Stimulated activated CD4-positive, alpha-beta T cell treated with anti-CD3 and anti-CD28 coated beads, TNF-alpha, amount 100 ng/mL, for 4 hours (primary cell): ENCODE measurements at places on chromosomes 5 and 9.

- no peak for DNase-seq
Measured at GRCh38 chr9:120882935-120883607, 6.1 kb upstream of the PHF19 start.

DNA sequence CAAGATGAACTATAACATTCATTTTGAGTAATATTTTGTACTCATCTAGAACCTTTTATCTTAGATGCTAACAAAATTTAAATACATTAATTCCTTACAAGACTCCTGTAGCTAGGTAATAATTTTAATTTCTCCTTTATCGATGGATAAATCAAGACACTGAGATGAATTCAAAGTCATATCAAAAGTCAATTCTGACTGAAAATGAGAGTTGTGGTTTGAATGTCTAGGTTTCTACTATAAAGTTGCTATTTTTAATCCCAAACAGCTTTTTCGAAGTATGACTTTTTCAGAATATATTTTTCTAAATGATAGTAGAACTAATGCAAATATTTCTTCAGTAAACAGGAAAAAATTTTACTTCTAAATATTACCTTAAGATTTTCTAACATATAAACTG, 491.7 kb upstream of the FAM174A start:
- no peak for DNase-seq

DNA sequence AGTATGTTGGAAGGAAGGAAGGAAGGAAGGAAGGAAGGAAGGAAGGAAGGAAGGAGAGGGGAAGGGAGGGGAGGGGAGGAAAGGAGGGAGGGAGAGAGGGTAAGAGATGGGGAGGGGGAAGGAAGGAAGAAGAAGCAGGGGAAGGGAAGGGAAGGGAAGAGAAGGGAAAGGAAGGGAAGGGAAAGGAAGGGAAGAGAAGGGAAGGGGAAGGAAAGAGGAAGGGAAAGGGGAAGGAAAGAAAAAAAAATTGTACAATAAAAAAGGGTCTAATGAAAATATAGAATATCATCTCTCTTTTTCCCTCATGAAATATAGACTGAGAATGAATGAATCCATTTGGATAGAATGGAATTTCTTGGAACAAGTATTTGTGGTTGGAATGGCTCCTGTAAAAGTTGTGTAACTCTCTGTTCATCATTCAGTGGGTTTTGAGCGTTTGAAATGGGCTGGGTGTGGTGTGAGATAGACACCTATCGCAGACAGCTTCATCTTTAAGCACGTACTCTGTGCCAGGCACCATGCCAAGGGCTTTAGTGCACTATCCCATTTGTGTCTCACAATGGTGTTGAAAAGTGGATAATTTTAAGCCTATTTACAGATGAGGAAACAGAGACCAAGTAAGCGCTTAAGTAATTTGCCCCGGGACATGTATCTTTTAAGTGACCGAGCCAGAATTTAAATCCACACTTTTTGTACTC, 11.6 kb upstream of the PAPPA start:
- no peak for DNase-seq

- no peak for DNase-seq
Measured at GRCh38 chr9:95230046-95230445, 87.5 kb downstream of the FANCC start.

DNA sequence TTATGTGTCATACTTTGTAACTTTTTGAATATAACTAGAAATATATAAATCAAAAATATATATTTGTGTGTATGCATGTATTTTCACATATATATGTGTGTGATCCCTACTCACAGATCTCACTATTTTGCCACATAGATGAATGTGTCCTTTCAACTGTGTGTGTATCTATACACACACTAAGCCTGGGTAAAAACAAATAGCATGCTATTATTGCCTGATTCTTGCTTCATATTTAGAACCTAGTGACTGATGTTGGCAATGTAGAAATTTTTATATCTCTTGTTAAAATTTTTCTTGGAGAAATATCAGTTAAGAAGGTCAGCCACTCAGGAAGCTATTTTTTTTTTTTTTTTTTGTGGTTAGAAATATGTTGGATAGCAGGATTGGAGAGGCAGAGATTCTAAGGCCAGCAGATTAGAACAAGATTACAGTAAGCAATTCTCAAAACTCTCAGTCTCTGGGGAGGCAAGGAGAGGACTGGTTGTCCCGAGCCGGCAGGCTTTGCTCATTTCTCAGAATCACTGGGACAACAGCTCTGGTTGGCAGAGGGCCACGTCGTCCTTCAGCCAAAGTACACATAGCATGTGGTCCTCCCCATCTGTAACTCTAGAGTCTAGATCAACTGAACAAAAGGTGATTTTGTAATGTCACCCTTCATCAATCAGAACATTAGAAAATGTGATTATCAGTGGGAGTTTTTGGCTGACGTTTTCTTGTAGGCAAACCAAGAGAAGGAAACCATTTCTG, 19.7 kb downstream of the C6 start:
- no peak for DNase-seq

DNA sequence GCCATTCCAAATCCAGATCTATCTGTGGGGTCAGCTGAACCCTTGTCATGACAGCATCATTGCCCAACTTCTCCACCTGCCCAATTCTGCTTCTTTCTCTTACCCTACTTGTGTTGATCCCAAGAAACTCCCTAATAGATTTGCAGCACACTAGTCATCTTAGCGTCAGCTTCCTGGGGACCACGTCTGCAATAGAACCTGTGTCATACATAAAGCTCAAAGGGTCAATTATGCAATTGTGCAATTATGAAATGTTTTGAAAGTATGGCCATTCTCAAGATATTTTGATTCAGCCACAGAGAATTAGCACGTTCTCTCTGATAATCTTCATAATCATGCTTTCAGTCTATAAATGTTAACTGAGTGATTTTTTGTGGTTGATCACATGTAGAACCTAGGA, 87.4 kb upstream of the PAPPA start:
- DNase-seq: no peak

DNA sequence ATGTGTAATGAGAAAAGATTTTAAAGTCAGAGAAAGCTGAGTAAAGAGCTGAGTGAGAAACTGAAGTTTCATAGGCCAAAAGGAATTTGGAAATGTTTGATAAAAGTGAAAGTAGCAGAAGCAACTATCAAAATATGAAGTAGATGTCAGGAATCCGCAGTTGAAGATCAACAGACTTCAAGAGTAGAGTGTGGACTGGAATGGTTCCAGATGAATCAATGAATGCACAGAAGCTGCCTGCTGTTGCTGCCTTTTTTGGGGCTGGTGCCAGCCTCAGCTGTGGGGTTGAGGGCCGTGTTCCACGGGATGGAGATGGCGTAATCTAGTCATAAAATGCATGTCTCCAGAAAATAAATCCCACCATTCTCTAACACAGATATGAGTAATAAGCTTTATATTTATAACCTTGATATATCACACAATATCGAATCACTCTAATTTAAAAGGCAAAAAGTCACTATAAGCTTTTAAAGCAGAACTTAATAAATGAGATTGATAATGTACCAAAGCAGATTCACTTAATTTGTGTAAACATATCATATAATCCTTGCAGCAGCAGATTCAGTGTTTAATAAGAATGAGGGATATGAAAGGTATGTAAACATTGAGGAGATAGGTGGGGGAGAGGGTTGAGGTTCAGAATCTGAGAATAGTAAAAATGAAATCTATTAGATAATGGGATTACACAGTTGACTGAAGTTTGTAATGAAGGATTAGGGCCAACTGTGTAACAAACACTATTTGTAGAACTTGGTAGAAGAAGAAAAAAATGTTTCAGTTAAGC, 652.3 kb upstream of the FTMT start:
- no peak for DNase-seq

DNA sequence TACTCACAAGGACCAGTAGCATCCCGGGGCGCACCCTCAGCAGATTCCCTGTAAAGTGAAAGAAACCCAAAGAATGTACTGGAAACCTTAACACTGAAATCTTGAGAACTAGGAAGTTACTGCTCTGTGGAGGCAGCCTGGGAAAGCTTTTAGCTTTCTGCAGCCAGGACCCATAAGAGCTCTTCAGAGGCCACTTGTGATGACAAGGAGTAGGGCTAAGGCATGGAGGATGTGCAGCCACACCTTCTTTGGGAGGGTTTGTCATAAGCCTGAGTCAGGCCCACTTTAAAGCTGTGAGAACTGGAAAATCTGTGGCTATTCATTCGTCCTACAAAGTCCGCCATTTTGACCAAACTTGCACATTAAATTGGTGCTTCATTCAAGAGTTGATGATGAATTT, 291.1 kb upstream of the TLE4 start:
- no peak for DNase-seq

GRCh38 chr5:172911628-172911880, 47.7 kb upstream of the RPL26L1 start:
- no peak for DNase-seq

DNA sequence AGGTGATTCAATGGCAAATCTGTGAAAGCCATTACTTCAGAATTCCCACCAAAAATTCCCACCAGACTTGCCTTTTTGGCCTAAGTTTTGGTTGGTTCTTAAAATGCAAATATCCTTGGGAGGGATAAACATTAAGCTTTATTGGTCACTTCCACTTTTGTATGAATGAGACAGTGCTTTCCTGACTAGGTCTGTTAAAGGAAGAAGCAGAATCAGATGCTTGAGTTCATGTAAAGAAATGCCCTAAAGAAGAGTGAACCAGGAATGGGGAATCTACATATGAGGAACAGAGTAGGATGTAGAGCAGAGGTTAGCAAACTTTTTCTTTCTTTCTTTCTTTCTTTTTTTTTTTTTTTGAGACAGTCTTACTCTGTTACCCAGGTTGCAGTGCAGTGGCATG, 129.3 kb downstream of the GCNT1 start:
- no peak for DNase-seq

DNA sequence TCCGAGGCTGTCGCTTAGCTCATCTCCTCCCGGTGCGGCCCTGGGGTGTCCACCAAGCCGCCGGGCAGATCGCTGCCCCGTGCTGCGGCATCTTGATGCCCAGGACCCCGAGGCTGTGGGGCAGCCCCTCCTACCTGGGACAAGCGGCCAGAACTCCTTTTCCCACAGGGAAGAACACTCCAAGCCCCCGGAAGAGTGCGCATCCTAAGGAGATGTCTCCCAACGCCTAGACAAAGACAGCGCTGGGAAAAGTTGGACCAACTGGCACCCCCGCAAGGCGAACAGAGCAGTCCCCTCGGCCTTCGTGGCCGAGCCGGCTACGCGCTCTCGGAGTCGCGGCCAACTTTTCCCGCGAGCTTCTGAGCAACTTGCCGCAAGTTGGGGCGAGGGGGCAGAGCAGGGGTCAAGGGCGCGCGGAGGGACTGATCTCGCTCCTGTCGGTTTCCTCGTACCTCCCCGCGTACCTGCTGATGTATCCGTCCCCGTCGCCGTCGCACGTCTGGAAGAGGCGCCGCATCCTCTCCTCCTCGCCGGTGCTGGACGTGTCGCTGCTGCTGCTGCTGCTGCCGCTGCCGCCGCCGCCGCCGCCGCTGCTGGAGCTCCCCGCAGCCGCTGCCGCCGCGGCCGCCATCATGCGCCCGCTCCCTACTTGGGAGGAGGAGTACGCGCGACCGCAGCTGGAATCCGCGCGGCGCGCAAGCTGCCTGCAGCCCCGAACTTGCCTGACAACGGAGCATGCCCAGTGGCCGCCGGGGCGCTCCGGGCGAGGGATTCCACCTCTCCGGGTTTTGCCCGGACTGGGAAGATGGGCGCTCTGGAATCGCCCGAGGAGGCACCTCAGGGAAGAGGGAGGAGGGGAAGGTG, at the start of gene MCC:
MCC (minus strand) TSS at position 673 of the 864 bp plus-strand sequence.
- DNase-seq: no peak

DNA sequence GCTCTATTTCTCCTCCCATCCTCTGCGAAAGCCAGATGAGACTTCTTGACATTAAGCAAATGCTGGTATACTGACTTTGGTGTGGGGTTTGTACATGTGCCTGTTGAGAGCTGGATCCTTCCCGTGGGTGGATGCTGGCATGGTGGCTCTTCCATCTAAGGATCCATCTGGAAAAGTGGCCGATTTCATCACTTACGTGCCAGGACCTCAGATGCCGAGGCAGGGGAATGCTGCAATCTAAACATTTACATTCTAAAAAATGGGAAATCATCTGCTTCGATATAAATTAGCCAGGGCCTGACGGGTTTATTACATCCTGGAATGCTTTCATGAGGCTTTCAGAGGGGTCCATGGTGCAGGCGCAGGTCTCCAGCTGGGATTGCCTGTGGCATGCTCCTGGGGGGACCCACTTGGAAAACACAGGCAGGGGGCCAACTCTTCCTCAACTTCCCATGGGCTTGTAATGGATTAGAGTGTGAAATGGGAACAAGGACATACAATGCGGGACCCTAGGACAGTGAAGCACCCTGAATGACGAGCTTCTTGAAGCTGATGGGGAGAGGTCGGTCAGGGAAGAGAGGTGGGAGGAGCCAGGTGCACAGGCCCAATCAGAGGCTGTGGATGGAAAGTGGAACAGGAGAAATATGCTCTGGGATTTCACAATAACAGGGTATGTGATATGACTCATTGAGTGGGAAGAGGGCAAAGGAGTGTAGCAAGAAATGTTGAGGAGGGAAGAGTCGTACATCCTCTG, 105.5 kb upstream of the PITX1 start:
- DNase-seq: no peak

- DNase-seq: no peak
Measured at GRCh38 chr5:116872986-116873385, 298.4 kb upstream of the SEMA6A start.

DNA sequence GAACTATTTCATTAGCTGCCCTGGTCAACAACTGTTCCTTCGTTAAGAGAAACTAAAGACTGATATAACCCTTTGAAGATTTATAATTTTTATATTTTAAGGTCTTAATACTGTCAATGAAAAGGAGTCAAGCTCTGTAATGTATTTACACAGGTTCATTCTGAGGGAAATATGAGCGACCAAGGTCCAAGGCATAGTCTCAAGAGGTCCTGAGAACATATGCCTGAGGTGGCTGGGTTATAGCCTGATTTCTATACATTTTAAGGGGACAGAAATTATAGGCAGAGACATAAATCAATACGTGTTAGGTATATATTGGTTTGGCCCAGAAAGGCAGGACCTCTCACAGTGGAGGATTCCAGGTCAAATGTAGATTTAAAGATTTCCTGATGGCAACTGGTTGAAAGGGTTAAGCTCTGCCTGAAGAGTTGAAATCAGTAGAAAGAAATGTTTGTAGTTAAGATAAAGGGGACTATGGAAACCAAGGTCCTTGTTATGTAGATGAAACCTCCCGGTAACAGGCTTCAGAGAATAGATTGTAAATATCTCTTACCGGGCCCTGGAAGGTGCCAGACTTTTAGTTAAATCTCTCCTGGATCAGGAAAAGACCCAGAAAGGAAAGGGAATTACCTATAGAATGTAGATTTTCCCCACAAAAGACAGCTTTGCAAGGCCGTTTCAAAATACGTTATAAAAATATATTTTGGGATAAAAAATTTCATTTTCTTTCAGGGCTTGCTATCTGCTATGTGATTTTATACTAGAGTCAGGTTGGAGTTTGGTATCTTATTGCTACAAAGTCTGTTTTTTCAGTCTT, 107.3 kb upstream of the PRLR start:
- no peak for DNase-seq

GRCh38 chr5:68924481-68925145, 169.2 kb upstream of the SLC30A5 start:
- DNase-seq: no peak

DNA sequence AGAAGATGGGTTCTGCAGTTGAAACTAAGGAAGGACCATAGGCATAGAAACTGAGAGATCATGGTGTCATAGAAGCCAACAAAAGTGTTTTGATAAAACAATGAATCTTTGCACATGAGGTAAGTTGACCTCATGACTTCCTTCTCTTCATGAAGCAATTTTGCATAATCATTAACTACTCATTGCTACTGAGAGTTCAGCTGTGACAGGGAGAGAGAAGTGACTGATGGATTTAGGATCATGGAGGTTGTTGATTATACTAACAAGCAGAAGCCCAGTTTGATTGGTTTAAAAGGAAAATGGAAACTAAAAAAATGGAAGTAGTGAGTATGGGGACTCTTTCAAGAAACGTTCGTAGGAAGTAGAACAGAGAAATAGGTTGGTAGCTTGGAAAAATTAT, 51.2 kb downstream of the PARP8 start:
- no peak for DNase-seq
